ENCODE measurements at places on chromosomes 16 and 17. TPM values are rescaled to one million over a fixed set of nuclear protein-coding genes. Genes with fewer than 3 reads are reported as not detected.

MCRIP2 gene
- 6.4 TPM for polyA plus RNA-seq

DNA sequence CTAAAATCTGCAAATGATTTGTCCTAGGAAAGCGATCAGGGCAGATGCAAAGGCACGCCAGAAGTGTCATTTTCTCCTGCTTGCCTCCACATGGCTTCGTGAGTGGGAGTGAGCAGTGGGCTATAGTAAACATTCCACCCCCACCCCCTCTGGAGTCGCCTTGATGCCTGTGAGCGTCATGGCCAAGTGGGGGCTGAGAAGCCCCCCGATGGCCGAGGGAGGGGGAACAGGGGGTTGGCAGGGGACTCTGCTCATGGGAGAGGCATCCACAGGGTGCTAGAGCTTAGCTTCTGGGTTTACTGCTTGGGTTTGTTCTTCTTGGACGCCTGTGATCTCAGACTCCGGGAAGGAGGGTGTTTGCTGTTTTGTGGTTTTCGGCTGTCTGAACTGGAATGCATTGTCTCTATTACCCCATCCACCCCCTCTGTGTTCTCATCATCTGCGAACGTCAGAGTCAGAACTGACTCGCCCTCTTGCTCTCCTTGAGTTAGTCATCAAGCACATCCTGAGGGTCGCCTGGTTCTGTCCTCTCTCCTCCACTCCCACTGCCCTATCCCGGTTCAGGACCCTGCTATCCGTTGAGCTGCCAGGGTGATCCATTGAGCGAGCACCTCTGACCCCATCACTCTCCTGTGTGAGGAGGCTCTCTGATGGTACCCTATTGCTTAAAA, 15.4 kb downstream of the TNS4 start:
- DNase-seq, result no peak

- DNase-seq, result no peak
These were observed 5.5 kb downstream of the CYBC1 start for GRCh38 chr17:82444941-82445521.

CDH15 gene
- 0.37 TPM for polyA plus RNA-seq

Measured in right lung (tissue), 10 donors.